Endothelial cell of umbilical vein (primary cell): ENCODE measurements at places on chromosomes 2 and 18. TPM values are rescaled to one million over a fixed set of nuclear protein-coding genes. Genes with fewer than 3 reads are reported as not detected.

CAPN13 gene
- not detected in 2 replicates for total RNA-seq

GRCh38 chr2:46239175-46239846 is 57.9 kb upstream of the EPAS1 start:
- DNase-seq, result no peak

DNA sequence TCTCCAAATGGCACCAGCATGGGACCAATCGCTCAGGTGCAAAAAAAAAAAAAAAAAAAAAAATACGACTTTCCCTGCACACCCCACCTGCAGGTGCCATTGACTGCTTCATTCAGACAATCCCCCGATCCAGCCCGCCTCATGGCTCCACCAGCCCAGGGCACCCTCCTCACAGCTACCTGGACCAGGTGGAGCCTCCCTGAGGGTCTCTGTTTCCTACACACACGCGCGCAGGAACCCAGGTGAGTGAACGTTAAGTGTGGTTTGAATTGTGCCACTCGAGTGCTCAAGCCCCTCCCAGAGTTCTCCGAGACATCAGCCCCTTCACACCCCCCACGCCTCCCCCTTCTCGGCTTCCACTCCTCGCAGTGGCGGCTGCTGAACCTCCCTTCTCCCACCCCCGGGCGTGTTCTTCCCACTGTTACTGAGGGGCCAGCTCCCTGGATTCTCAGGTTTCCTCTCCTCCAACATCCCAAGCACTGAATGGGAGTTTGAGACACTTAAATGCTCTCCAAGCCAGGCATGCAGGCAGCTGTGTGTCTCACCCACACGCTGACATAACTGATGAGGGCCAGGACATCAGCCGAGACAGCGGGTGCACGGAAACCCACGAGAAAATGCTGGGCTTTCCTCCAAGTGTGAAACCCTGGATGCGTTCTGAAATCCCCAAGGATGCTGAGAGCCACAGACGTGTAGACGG is 88.8 kb upstream of the SNTG2 start:
- DNase-seq, result no peak

GRCh38 chr2:157319795-157320194 is 5.8 kb downstream of the ERMN start:
- DNase-seq, result no peak

- no peak for DNase-seq
Observed at GRCh38 chr2:101476605-101477208, 1.8 kb upstream of the RFX8 start.

GRCh38 chr2:112849956-112850355 is 13.4 kb upstream of the IL1B start:
- no peak for DNase-seq
